ENCODE measurements at places on chromosomes 5 and 9. TPM values are rescaled to one million over a fixed set of nuclear protein-coding genes. Genes with fewer than 3 reads are reported as not detected.
A peak's percentile ranks its signal among the peaks of the same experiment; 100 is the strongest.

DNA sequence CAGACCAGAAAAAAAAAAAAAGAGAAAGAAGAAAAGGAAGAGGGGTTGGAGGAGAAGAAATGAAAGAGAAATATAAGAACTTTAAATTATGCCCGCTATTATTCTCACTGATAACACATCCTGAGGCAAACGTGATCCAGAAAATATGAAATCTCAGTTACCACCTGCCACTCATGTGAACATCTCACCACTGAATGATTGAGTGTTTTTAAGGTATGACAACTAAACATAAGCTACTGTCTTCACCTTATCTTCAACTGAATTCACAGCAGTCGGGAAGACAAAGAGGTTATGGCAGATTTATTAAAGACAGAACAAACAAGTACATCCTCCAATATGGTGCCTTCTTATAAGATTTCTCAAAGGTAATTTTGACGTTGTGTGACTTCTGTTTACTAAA lies 327.9 kb downstream of the TMEM161B start:
- DNase-seq: no peak
- no peaks in the 10 kb centered on the region for H3K4me1 ChIP-seq
- no peaks in the 10 kb centered on the region for H3K27me3 ChIP-seq
- H3K27ac ChIP-seq: no peak overlapping the region

- H3K4me3 ChIP-seq: no peak overlapping the region
- H3K27ac ChIP-seq: no peak overlapping the region
- no peaks in the 10 kb centered on the region for H3K27me3 ChIP-seq
- DNase-seq: no peak
These were observed 83.7 kb downstream of the SERINC5 start for GRCh38 chr5:80172067-80172695.

PTAR1 gene
- total RNA-seq: 57.2 TPM

DNA sequence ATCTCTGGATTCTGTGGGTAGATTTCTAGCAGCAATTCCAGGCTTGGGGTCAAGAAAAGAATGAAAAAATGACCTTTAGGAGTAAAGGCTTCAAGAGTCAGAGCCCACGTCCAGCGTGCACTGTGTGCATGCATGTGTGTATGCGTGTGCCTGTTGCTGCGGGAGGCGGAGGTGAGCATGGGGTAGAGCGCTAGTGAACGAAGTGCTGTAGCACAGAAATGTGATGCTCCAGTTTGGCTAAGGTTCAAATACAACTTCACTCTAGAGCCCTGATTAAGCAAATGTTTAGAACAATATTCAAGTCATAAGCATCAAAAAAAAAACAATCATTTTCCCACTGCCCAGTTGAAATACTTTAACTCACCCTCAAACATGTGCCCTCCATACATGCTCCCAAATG lies 403.9 kb downstream of the ZNF608 start:
- H3K27me3 ChIP-seq: no peaks in the 10 kb centered on the region
- DNase-seq: no peak
- no peak overlapping the region for H3K4me3 ChIP-seq
- no peaks in the 10 kb centered on the region for H3K36me3 ChIP-seq
- H3K27ac ChIP-seq: no peak overlapping the region

GRCh38 chr9:33466565-33467495 lies 6.9 kb downstream of the NOL6 start:
- H3K4me1 ChIP-seq: peaks cover 8% of the 10 kb centered on the region
- H3K27ac ChIP-seq: no peak overlapping the region
- H3K36me3 ChIP-seq: peaks cover 95% of the 10 kb centered on the region
- peak; percentile 60 for DNase-seq

GRCh38 chr5:92527311-92528078 lies 1053.5 kb downstream of the NR2F1-AS1 start:
- DNase-seq: no peak
- no peaks in the 10 kb centered on the region for H3K4me1 ChIP-seq
- H3K27me3 ChIP-seq: no peaks in the 10 kb centered on the region
- H3K4me3 ChIP-seq: no peak overlapping the region
- no peaks in the 10 kb centered on the region for H3K36me3 ChIP-seq

GRCh38 chr5:125348221-125348692 lies 601.8 kb upstream of the ZNF608 start:
- no peaks in the 10 kb centered on the region for H3K4me1 ChIP-seq
- H3K36me3 ChIP-seq: no peaks in the 10 kb centered on the region
- H3K27me3 ChIP-seq: no peaks in the 10 kb centered on the region

PCDHA13 gene
- total RNA-seq: not detected

DNA sequence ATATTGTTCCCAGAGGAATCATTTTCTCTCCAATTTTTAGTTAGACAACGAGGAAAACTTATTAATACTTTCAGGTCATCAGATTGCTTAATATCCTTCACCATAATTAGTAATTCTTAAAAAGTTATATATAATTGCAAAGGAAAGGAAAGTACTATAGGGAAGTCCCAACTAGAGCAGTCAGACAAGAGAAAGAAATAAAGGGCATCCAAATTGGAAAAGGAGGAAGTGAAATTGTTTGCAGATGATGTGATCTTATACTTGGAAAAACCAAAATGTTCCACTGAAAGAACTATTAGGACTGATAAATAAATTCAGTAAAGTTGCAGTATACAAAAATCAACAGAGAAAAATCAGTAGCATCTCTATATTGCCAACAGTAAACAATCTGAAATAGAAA lies 223.5 kb upstream of the MEF2C start:
- DNase-seq: no peak
- H3K4me3 ChIP-seq: no peak overlapping the region
- no peaks in the 10 kb centered on the region for H3K36me3 ChIP-seq

DNA sequence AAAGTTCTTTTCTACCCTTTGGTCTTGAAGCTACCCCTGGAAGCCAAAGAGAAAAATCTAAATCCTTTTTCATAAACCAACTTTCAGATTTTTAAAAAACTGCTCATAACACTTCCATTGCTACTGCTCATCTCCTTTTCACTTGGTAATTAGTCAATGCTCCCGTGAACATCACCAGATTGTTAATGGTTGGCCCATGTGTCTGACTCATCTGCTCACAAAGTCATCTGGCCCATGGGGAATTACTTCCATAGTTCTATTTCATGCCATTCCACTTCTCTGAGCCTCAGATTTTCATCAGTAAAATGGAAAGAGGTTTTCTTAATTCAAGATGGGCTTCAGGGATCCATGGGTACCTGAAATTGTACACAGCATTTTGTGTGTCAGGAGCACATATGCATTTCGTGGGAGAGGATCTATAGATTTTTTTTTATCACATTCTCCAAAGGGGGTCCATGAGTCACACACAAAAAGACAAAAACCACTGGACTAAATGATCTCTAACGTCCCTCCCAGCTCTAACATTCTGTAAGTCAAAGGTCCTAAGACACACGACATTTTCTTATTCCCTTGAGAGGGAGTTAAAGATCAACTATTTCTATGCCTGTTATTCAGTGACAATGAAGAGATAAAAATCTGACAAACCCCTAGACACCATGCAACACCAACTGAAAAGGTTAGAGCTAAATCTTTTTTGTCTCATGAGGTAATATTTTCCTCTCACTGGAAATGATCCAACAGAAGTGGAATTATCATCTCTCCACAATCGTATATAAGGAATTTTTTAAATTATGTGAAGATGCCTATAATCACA lies 75.4 kb downstream of the TEX10 start:
- no peaks in the 10 kb centered on the region for H3K27me3 ChIP-seq
- H3K4me1 ChIP-seq: peaks cover 7% of the 10 kb centered on the region
- H3K27ac ChIP-seq: no peak overlapping the region
- no peak overlapping the region for H3K4me3 ChIP-seq

DNA sequence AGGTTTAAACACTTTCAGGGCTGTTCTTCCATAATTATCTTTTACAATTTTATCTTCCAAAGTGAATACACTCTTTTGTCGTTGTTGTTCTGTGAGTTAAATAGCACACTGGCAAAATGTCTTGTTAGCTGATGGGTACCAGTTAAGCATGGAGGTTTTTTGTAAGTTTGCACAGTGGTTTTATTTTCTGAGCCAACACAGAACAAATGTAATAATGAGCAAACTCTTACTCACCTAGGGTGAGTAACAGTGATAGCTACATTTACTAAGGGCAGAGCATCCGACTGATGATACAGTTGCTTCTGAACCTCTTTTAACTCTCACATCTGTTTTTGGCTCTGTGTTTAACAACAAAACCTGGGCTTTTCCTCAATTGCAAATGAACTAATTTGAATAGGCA lies 103.2 kb downstream of the CTNND2 start:
- H3K4me1 ChIP-seq: no peaks in the 10 kb centered on the region
- no peaks in the 10 kb centered on the region for H3K36me3 ChIP-seq
- no peak overlapping the region for H3K27ac ChIP-seq
- no peak for DNase-seq

- H3K27ac ChIP-seq: no peak overlapping the region
- no peak for DNase-seq
- H3K4me1 ChIP-seq: no peaks in the 10 kb centered on the region
- peaks cover 3% of the 10 kb centered on the region for H3K27me3 ChIP-seq
- H3K36me3 ChIP-seq: no peaks in the 10 kb centered on the region
- H3K4me3 ChIP-seq: no peak overlapping the region
These were observed 422.9 kb downstream of the EBF1 start for GRCh38 chr5:158676642-158677469.

- H3K27me3 ChIP-seq: no peaks in the 10 kb centered on the region
- no peak for DNase-seq
- H3K4me3 ChIP-seq: no peak overlapping the region
- H3K36me3 ChIP-seq: peaks cover 87% of the 10 kb centered on the region
- H3K27ac ChIP-seq: no peak overlapping the region
These were observed 27.3 kb downstream of the ANP32B start for GRCh38 chr9:98010445-98010844.

DNA sequence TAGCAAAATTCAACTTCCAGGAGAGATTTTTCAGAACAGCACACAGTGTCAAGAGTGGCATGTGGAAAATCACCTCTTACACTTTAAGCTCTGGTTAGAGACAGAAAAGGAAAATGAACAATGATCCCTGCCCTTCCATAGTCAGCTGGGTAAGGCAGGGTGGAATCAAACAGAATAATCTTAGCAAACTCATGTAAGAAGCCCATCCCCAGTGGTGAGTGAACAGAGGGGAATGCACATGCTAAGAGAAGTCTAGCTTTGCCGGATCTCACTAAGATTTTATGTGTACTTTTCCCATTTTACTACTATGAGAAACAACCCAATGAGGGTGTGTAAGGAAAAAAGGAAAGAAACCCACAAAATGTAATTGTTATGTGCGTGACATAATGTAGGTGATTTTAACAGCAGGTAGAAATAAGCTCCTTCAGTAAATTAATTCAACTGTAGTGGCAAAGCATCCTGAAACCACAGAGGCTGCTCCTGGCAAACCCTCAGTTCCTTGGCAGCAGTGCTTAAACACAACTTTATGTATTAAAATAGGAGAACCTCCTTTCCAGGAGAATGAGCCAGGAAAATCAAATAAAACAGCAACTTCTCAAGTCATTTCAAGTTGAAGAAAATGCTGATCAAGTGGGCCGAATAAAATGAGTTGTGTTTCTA lies 366.0 kb upstream of the TRPC7 start:
- H3K27ac ChIP-seq: no peak overlapping the region
- no peaks in the 10 kb centered on the region for H3K4me1 ChIP-seq
- H3K4me3 ChIP-seq: no peak overlapping the region
- no peak for DNase-seq

OTP gene
- not detected for total RNA-seq

DNA sequence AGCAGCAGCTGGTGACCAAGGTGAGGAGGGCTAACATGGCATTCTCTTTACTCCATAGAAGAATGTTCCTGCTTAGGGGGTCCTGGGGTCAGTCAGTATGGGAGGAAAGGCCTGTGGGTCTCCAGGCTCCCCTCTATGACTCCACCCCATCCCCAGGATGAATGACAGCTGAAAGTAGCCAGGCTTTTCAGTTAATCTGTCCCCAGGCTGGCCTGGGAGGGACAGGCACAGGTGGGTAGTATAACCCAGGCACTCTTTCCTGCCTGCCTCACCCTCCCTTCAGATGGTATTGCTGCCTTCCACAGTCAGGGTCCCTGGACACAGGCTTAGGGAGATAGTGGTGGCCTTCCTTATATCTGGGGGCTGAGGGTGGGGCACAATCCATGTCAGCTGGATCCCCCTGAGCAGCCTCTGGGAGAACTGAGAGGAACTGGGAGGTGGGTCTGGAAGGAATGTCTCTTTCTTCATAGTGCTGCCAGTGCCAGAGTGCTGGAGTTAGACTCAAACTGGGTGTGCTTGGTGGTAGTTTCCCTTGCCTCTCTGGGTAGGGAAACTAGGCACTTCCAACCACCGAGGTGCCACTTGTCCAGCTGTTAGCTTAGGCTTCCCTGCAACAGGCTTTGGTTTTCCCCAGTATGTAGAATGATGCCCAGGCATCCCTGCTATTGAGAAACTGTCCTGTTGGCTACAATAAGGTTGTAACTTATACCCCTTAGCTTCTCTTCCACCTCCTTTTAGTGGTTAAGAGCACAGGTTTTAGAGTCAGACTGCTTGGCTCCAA lies 27.8 kb downstream of the LARP1 start:
- no peaks in the 10 kb centered on the region for H3K27me3 ChIP-seq
- no peak overlapping the region for H3K27ac ChIP-seq
- H3K36me3 ChIP-seq: peaks cover 11% of the 10 kb centered on the region
- H3K4me1 ChIP-seq: peaks cover 48% of the 10 kb centered on the region
- H3K4me3 ChIP-seq: no peak overlapping the region

DNA sequence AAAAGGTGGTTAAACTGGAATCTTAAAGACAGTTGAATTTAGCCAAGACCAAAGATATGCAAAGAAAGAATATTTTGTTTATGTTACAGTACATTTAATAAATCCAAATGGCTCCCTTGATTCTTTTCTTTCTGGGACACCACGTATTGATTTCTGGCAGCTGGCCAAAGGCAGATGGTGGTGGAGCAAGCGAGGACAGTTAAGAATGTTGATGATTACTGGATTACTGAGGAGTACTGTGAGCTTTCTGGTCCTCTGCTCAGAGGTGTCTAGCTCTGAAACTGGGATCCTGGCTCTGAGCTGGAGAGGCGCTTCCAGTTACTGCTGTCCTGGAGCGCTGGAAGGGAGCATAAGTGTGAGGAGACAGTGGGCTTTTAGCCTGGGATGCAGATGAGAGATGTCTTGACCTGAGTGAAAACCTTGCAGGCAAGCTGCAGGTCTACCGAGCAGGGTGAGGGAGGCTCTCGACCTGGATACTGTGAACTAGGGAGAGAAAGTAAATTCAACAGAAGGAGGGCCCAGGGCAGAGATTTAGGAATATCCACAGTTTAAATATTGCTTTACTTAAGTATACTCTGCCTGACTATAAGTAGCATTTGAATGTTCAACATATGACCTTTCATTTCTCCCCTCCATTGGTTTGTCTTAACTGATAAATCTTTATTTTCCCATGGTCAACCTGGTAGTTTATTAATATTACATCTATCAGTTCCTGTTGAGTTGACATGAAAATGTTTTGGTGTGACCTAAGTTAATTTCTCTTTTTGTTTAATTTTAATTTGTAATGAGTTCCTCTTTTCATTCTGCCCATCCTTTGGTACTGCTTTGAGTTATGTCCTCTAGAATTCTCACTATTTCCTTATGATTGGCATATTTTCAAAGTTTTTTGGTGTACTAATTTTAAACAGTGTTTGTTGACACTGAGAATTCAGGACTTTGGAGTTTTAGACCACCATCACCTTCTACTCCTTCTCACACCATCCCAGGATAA lies 3.7 kb downstream of the SYK start:
- H3K27me3 ChIP-seq: peaks cover 77% of the 10 kb centered on the region
- H3K36me3 ChIP-seq: no peaks in the 10 kb centered on the region
- H3K4me3 ChIP-seq: no peak overlapping the region
- no peak for DNase-seq
- peaks cover 1% of the 10 kb centered on the region for H3K4me1 ChIP-seq
